Activated naive CD4-positive, alpha-beta T cell treated with anti-CD3 and anti-CD28 coated beads for 36 hours (primary cell): ENCODE measurements at places on chromosomes 11 and 22.

- no peak for DNase-seq
Observed at GRCh38 chr22:22484023-22484422, 24.5 kb downstream of the ZNF280B start.

GRCh38 chr22:29218758-29219408, 13.2 kb downstream of the EMID1 start:
- no peak for DNase-seq

DNA sequence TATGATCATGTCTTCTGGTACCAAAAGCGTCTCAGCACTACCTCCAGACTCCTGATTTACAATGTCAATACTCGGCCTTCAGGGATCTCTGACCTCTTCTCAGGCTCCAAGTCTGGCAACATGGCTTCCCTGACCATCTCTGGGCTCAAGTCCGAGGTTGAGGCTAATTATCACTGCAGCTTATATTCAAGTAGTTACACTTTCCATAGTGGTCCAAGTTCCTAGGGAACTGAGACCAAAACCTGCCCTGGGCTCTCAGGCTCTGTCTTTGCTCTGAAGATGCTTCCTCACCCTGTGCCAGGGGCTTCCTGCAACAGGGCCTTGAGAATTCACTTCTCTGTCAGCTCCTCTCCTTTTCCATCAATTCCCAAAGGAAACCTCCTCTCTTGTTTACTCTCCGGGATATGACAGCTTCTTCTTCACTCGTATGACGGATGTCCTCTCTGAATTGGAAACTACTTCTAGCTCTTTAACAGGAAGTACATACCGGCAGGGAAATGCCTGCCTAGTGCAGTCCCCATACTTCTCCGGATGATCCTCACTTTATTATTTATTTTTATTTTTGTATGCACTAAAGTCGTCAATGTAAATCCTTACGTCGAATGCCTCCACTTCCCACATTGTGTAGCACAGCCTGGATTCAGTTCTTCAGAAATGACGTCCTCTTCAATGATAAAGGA, 29.6 kb upstream of the PRAME start:
- DNase-seq, result no peak

DNA sequence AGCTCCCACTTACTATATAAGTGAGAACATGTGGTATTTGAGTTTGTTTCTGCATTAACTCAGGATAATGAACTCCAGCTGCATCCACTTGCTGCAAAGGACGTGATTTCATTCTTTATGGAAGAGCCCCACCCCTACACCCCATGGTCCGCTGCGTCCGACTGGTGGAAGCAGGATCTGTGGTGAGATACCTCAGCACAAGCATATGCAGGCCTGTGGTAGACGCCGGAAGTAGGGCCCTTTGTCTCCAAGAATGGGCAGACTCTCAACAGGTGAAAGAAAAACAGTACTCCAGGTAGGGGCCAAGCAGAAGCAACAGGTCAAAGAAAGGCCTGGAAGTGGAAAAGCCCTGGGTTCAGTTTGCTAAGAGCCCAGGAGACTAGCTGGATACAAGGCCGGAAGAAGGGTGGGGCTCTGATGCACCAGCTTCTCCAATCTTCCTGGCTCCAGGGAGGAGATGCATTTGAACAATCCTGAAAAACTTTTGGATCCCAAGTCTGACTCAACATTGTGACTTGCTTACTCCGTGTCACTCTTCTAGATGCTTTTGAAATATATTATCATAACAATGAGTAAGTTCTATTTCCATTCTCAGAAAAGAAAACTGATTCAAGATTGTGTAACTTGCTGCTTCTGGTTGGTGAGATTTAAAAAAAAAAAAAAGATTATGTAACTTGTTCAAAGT, 30.4 kb downstream of the NEAT1 start:
- no peak for DNase-seq

GRCh38 chr11:111045874-111046273, 199.7 kb upstream of the POU2AF2 start:
- DNase-seq, result no peak

DNA sequence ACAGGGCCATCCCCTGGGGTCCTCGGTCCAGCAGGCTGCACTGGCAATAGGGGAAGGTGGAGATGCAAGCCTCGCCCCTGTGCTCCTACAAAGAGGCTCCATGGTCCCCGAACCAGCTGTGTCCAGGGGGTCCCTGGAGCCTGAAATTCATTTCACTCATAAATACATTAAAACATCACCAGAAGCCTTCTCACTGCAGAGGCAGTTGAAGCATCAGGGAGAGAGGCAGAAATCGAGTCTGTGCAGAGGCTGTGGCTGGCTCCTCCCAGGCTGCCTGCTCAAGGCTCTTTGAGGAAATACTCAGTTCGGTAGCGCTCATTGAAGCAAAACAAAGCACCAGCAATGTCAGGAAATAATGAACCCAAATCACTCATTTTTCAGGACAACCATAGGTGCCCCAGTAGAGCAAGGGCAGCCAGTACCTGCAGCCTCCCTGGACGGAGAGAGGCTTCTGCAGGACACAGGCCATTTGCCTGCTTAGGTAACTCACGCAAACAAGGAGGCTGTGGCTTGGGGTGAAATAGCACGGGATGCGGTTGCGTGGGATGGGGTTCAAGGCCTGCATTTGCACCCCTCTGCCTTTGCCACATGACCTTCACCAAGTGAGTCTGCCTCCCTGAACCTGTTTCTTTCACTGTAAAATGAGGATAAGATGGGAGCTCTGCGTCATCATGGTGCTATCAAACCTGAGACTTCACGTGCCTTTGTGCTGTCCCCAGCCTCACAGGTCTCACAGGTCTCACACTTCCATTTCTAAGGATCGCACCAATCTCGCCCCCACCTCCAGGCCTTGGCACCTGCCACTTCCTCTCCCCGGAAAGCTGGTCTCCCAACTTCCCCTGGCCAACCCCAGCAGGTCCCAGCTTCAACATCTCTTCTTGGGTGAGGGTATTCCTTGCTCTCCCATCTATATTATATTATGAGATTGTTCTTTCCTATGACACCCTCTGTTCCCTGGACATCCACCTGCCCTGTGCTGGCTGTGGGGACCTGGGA, 84.3 kb upstream of the SHISAL1 start:
- no peak for DNase-seq

DNA sequence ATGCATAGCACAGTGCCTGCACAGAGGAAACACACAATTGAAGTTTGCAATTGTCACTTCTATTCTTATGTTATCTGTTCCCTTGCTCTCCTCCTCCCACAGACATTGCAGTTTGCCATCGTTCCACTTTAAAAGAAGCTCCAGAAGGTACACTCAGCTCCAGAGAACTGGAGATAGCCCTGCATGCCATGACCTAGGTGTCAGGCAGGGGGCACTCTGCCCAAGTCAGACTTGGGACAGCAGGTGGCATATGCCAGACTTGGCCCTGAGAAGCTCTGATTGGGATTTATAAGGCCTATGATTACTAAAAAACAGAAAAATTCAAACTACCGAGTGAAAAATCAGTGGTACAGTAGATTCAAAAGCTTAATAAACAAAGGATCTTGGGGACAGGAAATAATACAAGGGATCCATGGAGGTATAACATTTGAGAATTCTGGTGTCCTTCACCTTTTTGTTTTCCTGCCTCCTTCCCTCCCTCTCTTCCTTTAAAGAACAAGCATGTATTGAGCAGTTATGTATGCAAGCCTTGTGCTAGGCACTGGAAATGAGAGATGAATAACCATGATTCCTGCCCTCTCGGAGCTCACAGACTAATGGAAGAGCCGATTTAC, 40.0 kb downstream of the TENM4 start:
- DNase-seq, result peak; percentile 11

DNA sequence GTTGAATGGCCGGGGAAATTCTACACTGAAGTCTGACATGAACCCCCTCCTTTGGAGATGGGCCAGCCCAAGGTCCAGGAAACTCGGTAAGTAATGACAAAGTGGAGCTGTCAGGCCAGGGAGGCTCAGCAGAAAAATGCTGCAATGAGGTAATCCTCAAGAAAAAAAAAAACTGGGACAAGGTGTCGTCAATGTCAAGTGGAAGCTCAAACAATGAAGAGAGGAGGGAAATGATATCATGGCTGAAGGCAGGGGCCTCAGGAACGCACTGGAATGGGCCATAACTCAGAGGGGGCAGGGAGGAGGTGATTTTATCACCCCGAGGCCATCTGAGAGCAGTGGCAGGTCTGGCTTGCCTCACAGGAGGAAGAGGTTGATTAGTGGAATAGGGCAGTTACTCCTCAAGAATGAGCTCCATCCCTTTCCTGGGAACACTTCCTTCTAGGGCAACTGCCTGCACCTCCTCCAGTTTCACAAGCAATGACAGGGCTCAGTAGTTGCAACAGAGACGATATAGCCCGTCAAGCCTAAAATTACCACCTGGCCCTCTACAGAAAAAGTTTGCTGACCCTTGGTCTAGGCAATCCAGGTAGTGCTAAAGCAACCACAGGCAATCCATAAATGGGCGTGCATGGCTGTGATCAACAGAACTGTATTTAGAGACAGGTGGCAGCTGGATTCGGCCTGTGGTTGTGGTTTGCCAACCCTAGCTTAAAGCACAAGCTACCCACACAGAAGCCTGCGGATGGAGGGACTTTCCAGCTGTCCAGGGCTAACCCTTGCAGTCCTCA, 65.2 kb downstream of the FBXO7 start:
- no peak for DNase-seq

- DNase-seq, result peak; percentile 45
Observed at GRCh38 chr22:38412435-38413084, 42.4 kb downstream of the KCNJ4 start.
